ENCODE measurements at places on chromosomes 6 and 20.
A peak's percentile ranks its signal among the peaks of the same experiment; 100 is the strongest.

- no peak for DNase-seq
Measured at GRCh38 chr6:6169141-6169540, 151.3 kb downstream of the F13A1 start.

DNA sequence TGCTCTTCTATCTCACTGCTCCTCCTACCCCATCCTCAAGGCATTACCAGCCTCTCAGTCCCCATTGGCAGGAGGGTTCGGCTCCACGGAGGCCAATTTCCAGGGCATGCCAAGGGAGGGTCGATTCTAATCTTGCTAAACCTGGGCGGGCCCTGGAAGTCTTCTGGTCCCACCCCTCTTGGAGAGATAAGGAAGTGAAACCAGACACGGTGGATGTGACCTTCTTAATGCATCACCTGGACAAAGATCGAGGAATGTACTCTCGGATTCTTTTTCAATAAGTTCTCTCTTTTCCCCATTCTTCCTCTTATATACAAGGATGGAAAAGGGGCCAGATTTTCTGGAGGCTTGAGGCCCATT is 112.2 kb upstream of the ARMC2 start:
- no peak for DNase-seq

GRCh38 chr6:121533321-121533841 is 97.9 kb downstream of the GJA1 start:
- no peak for DNase-seq

- DNase-seq = no peak
Measured at GRCh38 chr6:7270320-7271204, 42.4 kb downstream of the SSR1 start.

GRCh38 chr6:10361428-10361827 is 53.4 kb downstream of the TFAP2A start:
- DNase-seq = no peak

DNA sequence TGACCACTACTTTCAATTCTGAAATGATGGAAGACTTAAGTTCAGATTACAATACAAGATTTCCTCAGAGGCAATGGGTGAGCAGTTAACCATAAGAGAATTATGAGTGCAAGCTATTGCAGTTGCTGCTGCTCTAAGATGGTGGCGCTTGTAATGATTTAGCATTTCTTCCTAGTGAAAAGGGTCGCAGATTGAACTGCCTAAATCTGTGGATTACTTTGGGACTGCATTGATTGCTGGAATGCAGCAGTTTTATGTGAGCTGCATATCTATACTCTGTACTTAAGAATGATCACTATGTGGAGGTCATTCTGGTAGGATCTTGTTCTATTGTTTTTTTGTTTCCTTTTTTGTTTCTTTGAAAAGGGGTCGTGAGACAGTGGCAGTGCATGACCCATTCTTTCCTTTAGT is 5.3 kb downstream of the SCAF8 start:
- no peak for DNase-seq

GRCh38 chr20:6525447-6526303 is 241.8 kb upstream of the BMP2 start:
- DNase-seq = no peak

- peak; percentile 97 for DNase-seq
Measured at GRCh38 chr20:58850693-58851174, at the start of gene GNAS-AS1. GNAS-AS1 (minus strand) TSS chr20:58850902.

DNA sequence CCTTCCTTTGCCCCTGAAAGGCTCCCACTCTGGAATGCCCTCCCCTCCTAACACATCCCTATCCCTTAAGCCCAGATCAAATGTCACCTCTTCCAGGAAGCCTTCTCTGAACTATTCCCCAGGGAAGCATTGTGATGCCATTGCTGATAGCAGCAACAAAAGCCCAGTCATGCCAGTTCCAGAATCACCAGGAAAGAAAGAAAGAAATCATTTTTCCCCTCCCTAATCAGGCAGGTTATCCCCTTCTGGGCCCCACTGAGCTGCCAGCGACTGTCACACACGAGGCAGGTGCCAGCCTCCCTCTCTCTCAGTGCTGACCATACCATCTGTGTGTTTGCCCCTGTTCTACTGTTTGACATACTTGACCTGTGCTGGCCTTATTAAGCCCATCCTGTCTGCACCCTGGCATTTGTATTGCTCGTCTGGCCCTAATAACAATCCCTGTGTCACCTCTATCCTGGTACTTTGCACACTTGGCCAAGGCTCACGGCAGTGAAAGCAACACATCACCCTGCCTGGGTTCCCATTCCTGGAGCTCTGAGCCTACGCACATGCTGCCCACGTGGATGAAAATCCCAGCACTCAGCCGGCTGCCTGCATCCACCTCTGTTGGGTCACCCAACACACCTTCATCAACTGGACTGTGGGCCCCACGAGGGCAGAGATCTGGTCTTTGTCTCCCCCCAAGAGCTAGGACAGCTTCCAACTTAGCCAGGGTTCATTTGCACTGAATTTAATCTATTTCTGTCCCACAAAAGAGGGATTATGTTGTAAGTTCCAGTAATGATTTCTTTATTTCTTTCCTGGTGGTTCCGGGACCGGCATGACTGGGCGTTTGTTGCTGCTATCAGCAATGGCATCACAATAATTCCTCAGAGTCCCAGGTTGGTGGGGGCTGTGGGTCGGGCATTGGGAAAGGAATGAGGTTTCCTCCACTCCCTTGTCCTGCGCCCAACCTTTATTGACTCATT is 5.3 kb upstream of the BPIFB1 start:
- DNase-seq = no peak

DNA sequence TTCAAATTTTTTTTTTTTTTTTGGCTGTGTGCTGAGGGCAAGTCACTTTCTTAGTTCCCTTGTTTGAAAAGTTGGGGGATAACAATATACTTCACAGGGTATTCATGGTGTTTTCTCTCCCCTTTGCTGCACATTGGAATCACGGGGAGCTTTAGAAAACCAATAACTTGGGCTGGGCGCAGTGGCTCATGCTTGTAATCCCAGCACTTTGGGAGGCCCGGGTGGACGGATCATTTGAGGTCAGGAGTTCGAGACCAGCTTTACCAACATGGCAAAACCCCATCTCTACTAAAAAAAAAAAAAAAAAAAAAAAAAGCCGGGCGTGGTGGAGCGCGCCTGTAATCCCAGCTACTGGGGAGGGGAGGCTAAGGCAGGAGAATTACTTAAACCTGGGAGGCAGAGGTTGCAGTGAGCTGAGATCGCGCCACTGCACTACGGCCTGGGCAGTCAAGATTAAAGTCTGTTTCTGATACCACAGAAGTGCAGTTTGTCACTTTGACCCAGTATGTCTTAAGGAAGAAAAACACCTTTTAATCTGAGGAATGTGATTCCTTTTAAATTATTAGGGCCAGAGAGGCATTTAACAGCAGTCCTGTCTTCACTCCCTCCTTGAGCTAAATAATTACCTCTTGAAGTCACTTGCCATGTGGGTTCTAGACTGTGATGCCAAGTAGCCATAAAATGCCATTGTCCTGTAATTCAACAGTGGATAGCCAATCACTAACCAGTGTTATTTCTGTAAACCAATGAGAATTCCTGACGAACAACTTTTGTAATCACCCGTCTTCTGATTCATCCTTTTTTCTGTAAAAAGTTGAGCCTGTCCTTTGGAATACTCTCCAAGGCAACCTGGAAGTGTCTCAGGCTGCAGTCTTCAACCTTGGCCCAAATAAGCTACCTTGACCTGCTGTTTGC is 16.1 kb downstream of the SRSF3 start:
- DNase-seq = no peak

DNA sequence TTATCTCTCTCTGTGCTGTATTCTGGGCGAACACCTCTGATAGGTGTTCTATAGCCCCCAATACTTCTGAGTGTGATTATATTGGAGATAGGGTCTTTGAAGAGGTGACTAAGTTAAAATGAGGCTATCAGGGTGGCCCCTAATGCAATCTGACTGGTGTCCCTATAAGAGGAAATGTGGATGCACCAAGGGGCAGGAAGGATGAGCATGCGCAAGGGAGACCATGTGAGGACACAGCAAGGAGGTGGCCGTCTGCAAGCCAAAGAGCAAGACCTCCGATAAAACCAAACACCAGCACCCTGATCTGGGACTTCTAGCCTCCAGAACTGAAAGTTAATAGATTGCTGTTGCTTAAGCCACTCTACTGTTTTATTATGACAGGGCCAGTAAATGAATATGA is 69.2 kb downstream of the CHMP4B start:
- DNase-seq = no peak

GRCh38 chr20:10006447-10007090 is 28.2 kb upstream of the ANKEF1 start:
- no peak for DNase-seq

DNA sequence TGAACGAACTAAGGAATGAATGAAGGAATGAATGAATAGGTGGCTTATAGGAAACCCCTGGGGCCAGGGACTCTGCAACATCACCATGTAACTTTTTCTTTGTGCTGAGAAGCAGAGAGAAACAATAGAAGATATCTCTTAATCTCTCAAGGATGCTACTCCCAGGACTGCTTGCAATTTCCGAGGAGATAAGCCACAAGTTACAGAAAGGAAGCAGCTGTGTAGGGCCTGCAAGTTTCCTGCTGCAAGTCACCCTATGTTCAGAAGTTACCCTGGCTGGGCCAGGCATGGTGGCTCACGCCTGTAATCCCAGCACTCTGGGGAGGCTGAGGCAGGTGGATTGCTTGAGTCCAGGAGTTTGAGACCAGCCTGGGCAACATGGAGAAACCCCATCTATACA is 7.3 kb upstream of the MAVS start:
- DNase-seq = no peak

DNA sequence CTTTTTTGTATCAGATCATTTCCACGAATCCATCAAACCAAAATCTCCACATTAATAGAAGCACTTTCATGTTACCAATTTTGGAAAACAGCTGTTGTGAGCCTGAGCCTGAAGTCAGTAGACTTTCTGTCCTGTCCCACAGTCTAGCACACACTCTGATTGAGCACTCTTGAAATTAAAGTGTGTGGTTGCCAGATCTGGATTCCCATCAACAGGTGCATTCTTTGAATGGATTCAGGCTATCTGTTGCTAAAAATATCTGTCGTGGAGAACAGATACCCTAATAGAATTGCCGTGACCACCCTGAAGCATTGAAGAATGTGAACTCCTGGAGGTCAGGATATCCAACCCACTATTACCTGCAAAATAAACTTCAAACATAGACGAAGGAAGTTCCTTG is 73.3 kb downstream of the TFAP2A start:
- no peak for DNase-seq

DNA sequence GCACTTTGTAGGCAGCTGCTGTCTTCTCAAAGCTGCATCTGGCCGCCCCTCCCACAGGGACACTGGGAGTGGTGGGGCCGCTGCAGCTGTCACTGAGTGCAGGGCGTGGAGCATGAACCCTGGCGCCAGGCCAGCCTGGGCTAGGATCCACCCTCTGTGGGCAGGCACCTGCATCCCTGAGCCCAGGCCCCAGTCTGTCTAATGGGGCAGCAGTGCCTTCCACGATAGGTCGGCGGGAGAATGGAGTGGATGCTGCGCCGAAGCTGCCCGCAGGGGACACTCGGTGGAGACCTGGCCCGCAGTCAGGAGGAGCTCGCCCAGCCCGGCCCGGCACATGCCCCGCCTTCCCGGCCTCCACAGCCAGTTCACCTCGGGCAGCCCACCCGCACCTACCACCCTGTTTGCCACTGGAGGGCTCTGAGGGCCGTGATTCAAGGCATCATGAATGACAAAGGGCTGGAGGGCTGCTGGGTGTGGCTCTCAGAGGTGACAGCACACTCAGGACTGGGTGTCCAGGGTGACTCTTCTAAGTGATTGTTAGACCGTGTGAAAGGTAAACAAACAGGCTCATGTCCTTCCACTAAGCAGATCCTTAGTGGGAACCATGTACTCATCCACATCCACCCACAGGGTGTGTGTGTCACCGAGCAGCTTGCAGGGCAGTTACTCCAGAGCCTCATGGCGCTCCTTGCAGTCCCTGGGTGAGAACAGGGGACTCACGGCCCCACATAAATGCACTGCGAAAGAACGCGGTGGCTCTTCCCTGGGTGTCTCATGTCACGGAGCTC is 133.9 kb downstream of the AGPAT4 start:
- no peak for DNase-seq

GRCh38 chr20:13274275-13274861 is 53.3 kb downstream of the ISM1 start:
- no peak for DNase-seq

DNA sequence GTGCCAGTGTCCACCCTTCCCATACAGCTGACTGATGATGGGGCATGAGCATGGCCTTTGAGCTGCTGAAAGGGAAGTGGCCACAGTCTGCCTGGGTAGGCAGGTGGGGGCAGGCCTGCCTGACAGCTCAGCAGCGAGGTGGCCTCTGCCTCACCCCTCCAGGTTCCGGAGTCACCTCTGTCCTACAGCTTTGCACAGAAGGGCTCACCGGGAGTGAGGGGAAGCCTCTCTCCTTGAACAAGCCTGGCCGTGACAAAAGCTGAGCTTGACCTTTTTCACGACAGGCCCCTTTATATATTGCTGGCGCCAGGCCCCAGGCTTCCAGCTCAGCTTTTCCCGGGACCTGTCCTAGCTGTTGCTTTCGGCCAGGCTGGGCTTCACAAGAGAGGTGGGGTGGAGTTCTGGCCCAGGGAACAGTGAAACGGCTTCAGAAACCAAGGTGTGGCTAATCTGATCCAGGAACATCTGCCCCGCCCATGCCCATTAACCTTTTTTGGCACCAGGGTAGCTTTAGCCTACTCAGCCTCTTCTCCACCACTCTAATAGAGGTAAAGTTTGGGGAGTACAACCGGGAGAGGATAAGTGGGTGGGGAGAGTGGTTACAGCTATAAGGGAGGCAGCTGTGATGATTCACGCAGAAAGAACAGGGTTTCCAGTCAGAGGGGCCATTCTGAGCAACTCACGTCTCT is 42.9 kb downstream of the C6orf132 start:
- DNase-seq = peak; percentile 69

- DNase-seq = no peak
Measured at GRCh38 chr20:37303637-37304036, 14.2 kb downstream of the MANBAL start.

Measured in GM03348 (cell line).